ENCODE measurements at places on chromosomes 7 and 10. TPM values are rescaled to one million over a fixed set of nuclear protein-coding genes. Genes with fewer than 3 reads are reported as not detected.
A peak's percentile ranks its signal among the peaks of the same experiment; 100 is the strongest.

The VIPR2 gene
- 0.04 TPM for total RNA-seq

- H3K4me1 ChIP-seq = peaks cover 12% of the 10 kb centered on the region
- H3K36me3 ChIP-seq = no peaks in the 10 kb centered on the region
- no peak for DNase-seq
- H3K27me3 ChIP-seq = peaks cover 44% of the 10 kb centered on the region
These were observed 3.6 kb upstream of the JAKMIP3 start for GRCh38 chr10:132062116-132062515.

DNA sequence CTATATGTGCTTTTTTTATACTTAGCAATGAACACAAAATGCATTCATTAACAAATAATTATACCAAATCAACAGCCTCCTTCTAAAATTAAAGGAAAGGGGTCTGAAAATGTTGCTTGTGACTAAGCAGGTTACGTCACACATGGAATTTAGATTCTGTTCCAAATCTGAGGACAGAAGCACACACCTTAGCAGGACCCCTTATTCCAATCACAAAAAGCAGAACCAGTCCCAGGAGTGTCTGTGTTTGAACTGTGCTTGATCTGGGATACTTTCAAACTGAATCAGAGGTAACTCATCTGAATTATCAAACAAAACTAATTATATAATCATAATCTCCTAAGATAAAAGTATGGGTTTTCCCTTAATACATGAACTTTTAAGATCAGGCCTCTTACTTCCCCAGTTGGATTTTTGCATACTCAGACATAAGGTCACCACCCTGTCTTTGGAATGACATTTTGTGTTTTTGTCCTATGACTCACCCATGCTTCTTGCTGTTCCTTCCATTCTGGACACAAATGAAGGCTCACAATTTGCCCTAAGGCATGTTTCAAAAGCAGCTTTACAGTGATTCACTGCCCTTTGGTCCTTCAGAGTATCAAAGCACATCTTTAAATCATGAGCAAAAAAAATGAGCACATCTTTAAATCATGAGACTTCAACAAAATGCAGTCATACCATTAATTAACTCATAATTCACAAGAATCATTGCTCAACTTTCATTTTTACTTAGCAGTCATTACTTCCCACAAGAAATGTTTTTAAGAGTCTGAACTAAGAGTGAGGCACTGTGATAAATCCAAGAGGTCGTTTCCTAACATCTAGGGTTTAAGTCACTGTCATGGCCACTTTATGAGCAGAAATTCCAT, 35.5 kb downstream of the SEMA3C start:
- peak overlapping the region; percentile 6 for H3K4me3 ChIP-seq
- peaks cover 82% of the 10 kb centered on the region for H3K4me1 ChIP-seq
- peaks cover 8% of the 10 kb centered on the region for H3K36me3 ChIP-seq

DNA sequence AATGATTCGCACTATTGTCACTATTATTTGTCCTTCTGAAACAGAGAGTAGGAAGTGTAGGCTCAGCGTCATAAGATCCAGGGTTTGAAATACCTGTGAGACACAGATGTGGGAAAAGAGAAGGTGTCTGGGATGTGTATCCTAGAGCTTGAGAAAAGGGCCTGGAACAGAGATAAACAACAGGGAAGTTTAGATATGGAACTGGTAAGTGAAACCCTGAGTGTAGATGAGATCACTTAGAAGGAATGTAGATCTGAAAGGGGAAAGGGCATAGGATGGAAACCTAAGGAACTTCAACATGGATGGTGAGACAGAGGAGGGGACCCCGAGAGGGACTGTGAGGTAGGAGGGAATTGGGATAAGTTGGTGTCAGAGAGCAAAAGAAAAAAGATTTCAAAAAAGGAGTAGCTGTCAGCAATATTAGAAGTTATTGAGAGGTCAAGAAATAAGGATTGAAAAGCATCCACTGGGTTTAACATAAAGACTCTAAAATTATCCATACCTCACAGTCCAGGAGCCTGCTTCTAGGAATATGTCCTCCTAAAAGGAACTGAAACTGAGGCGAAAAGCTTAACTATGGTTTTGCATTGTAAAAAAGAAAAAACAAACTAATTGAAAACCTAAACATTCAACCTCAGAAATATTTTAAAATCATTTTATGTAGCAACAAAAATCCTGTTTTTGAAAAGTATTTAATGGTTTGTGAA, 119.2 kb upstream of the NPVF start:
- no peak overlapping the region for H3K4me3 ChIP-seq
- no peak for DNase-seq
- peaks cover 23% of the 10 kb centered on the region for H3K4me1 ChIP-seq

DNA sequence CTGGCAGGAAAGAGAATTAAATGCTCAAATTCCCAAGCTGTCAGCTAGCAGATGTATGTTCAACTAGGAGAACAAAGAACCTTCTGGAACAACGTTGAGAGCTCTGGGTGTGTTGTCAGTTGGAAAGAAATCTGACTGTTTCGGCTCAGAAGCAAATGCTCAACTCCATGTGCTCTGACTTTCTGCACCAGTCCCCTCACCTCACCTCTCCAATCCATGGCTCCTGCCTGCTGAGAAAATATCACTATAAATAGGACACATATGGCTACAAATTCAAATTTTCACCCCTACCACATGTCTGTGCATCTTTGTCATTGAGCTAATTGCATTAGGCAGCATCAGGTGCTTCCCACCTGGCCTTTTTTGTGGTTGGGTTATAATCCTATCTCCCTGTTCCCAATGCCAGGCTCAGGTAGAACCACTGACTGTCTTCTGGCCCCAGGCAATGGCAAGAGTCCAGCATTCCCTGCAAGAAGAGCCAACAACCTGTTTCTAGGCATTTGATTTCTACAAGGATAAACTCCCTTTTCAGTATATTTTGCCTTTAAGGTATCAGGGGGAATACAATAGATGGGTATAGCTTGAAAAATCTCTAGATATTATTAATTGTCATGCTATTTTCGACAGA, 142.6 kb upstream of the LSM8 start:
- peaks cover 20% of the 10 kb centered on the region for H3K4me1 ChIP-seq
- no peaks in the 10 kb centered on the region for H3K27me3 ChIP-seq
- H3K36me3 ChIP-seq = no peaks in the 10 kb centered on the region
- no peak for DNase-seq
- no peak overlapping the region for H3K4me3 ChIP-seq
